ENCODE measurements at places on chromosomes 16 and 17. TPM values are rescaled to one million over a fixed set of nuclear protein-coding genes. Genes with fewer than 3 reads are reported as not detected.

The KRT33A gene
- total RNA-seq, result not detected

The NPTX1 gene
- 0.81 TPM for total RNA-seq

The ZPBP2 gene
- not detected for total RNA-seq

The NDRG4 gene
- total RNA-seq, result 18.8 TPM

The NPIPA5 gene
- total RNA-seq, result 16.4 TPM

The DOC2B gene
- total RNA-seq, result not detected

The G6PC1 gene
- not detected for total RNA-seq

The TBC1D3 gene
- 2.3 TPM for total RNA-seq

The TLCD2 gene
- 3.1 TPM for total RNA-seq

The SDK2 gene
- not detected for total RNA-seq
